Amygdala (tissue), 56 donors: ENCODE measurements at places on chromosomes 6 and 20.
A peak's percentile ranks its signal among the peaks of the same experiment; 100 is the strongest.

DNA sequence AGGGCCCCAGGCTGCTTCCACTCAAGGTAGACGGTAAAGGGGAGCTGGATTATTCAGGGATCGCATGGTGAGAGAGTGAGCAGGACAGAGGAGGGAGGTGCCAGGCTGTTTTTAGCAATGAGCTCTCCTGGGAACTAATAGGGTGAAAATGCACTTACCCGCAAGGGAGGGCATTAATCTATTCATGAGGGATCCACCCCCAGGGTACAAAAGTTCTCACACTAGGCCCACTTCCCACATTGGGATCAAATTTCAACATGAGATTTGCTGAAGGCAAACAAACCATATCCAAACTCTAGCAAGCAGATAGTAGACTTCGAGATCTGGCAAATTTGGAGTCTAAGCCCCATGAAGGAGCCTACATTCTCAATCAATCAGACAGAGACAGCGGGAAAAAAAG is 408.6 kb downstream of the RNF144B start:
- no peak for DNase-seq

GRCh38 chr6:136038531-136038930 is 187.0 kb downstream of the PDE7B start:
- DNase-seq = no peak

- DNase-seq = peak; percentile 85
Observed at GRCh38 chr20:32980131-32980941, 23.9 kb downstream of the SUN5 start.

DNA sequence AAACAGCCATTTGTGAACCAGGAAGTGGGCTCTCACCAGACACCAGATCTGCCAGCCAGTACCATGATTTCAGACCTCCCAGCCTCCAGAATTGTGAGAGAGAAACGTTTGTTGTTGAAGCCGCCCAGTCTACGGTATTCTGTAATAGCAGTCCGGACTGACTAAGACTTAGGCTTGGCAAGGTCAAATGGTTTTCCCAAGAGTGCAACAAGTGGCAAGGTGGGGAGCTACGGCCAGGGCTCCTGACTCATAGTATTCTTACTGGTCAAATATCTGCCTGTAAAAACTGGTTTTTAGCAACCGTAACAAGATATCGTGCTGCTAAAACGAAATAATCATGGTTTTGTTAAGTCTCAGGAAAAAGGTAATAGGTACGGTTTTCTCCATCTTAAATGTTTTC is 37.8 kb downstream of the MCUR1 start:
- no peak for DNase-seq

- DNase-seq = no peak
Observed at GRCh38 chr6:13511913-13512717, 24.7 kb upstream of the GFOD1 start.

GRCh38 chr6:35640017-35640664 is 48.6 kb downstream of the FKBP5 start:
- no peak for DNase-seq

GRCh38 chr6:113626475-113626874 is 230.7 kb upstream of the MARCKS start:
- DNase-seq = no peak

DNA sequence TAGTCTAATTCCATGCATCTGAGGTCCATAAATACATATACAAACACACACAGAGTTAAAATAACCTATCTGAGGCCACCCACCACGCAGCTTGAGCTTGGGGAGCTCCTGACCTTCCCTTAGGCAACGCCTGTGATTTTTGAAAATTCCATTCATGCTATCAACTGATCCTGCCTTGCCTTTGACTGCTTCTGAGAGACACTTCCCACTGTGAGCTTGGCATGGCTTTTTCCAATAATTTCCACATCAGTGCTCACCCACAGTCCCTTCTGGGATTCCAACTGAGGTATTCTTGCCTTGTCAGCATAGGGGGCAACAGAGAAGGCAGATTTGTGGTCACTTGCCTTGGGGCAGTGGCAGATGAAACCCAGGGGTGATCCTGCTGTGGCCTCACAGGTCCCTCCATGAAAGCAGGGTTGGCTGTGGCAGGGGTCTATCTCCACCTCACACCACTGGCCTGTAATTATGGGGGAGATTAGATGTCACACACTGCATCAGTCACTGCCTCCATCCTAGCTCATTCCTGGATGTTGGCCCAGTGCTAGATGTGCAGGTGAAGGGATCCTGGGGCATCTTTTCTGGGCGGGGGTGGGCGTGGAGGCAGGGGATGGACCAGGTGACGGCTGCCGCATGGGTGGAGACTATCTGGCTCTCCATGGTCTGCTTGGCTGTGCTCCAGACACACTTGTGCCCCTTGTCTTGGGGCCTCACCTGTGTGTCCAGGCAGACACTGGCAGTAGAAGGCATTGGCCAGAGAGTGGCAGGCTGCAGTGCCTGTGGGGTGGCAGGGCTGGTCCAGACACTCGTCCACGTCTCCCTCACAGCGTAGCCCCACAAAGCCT is 11.2 kb upstream of the GPSM3 start:
- DNase-seq = no peak
